Amniotic stem cell (primary cell): ENCODE measurements at places on chromosomes 6 and 20.
A peak's percentile ranks its signal among the peaks of the same experiment; 100 is the strongest.

DNA sequence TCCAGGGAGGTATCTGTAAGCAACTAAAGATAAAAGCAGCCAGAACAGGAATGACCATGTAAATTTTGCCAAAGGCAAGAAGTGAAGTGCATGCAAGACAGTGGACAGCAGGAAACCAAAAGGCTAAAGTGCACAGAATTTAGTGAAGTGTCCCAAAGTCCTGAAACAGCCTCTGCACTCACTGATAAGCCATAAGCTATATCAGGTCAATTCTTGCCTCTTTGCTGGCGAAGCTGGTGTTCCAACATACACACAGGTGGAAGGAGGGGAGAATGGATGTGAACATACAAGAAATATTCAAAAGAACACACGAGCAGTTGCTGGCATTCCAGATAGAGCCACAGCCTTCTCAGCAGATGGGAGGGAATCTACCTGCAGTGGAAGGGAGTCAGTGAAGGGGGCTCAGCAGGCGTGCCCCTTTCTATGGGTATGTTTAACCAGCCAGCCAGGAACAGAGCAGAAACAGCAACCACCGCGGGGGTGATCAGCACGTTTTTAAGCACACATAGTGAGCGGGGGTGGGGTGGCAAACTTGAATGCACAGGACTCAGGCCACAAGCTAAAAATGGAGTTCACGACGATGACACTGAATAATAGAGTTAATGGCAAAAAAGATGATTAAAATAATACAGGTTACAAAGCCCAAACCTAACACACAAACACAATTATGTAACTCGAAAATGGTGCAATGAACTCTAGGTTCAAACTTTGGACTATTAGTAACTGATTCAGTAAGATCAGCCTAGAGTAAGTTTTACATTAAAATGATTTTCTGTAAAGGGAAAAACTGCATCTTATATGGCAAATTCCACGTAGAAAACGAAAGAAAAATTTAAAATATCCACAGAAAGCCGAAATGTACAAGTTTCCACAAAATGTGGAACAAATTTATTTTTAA lies 1.2 kb downstream of the ECI2 start:
- no peak for DNase-seq

DNA sequence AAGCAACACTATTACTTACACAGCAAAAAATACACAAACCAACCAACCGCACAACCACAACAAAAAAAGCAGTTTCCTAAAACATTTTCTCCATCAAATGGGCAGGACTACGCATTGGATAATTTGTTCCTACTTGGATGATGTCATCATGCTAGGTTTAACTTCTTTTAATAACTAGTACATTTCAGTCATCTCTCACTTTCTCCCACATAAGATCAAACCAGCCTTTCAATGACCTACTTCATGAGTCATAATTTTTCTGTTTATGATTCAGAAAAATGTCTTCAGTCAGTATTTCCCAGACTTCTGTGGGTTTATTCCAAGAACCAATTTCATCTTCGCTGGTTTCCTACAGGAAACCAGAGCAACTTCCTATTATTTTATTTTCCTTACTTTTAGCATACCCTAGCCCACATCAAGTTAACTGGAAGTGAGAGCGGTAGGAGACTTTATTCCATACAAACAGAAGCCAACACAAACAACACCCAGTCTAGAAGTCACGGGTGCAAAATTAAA lies 134.2 kb downstream of the GMDS start:
- DNase-seq: no peak

- DNase-seq: no peak
Measured at GRCh38 chr6:3573670-3574069, 116.8 kb upstream of the SLC22A23 start.

DNA sequence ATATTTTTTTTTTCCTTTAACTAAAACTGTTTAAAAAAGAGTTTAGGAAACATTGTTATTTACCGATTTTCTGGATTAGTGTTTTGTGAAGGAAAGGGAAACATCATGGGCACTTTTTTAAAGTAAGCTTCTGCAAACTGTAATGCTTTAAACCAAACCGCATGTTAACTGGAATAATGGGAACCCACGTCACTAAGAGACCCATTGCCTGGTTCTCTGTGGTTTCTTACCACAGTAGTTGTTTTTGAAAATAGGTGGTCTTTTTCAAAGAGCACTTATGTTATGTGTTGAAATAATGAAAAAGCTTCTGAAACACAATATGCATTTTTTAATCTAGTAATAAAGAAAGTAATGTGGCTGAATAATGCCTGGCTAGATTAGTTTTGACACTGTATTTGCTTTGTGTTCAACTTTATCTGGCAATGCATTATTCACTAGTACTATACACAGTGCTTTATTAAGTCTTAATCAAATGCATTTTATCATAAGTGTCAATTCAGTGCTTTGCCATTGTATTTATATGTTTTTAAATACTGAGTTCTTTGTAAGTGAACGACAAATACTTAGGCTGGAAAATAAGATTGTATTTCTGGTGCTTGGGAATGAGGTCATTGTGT lies 754.1 kb upstream of the FLRT3 start:
- no peak for DNase-seq

DNA sequence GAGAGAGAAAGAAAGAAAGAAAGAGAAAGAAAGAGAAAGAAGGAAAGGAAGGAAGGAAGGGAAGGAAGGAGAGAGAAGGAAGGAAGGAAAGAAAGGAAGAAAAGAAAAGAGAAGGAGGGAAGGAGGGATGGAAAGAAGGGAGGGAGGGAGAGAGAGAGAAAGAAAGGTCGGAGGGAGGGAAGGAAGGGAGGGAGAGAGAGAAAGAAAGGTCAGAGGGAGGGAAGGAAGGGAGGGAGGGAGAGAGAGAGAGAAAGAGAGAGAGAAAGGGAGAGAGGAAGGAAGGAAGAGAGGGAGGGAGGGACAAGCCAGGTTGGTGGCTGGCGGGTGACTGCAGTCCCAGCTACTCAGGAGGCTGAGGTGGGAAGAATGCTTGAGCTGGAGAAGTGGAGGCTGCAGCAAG lies 27.3 kb upstream of the ZNF184 start:
- no peak for DNase-seq

GRCh38 chr20:5636841-5637240 lies 113.4 kb upstream of the SHLD1 start:
- DNase-seq: no peak

DNA sequence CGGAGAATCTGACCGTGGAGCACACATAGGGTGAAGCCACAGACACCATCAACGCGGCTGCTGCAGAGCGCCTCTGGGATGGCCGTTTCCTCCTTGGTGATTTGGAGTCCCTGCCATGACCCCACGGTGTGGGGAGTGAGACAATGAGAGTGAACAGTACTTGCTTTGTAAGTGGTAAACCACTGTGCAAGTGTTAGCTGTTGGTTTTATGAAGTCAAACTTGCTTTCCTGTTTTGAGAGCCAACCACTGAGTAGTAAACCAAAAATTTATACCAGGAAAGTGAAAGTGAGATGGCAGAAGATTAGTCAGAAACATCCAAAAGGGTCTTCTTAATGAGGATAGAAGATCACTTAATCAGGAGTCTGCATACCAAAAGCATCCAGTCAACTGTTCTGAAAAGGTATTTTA lies 160.7 kb downstream of the FOXC1 start:
- no peak for DNase-seq

DNA sequence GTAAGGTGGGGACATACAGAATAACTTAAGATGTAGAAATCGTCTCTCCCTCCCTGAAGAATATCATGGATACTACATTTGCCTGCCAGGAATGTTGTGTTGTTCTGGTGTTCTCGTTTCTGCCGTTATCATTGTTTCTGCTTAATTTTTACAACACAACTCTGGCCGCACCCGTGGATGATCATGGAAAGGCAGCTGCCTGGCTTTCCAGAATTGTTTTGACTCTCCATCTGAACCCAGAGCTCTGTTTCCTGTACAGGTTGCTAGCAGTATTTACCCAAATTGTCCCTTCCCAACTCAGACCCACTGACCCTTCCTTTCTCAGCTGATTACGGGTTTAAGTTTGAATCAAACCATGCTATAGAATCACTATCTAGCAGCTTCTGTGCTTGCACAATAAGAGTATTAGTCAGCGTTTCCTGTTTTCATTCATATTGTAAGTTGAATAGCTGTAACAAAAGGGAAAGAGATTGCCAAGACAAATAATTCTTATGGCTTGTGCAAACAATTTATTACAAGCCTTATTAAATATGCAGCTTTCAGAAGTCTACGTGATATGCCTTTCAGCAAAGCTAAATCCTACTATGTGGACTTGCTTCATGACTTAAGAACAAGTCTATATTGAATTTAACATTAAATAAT lies 139.0 kb downstream of the MTHFD1L start:
- peak; percentile 81 for DNase-seq

GRCh38 chr6:66226109-66226508 lies 519.1 kb upstream of the EYS start:
- DNase-seq: no peak

DNA sequence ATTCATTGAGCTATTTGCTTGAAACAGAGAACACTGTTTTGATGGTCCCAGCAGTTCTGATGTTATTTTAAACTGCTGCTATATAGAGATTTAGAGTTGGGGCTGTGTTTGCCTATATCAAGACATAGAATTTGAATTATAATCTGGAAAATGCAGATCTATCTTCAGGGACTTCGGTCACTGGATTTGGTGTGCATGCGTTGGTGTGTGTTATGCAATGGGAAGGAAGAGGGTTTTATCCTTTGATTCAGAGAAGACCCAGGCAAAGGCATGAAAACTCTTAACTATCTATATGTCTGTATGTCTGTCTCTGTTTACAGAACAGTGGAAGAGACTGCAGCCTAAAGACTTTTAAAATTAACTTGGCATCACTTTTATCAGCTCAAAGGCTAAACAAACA lies 2.0 kb downstream of the ADGRB3 start:
- DNase-seq: no peak

GRCh38 chr6:116003668-116004067 lies 57.0 kb downstream of the FRK start:
- DNase-seq: no peak

DNA sequence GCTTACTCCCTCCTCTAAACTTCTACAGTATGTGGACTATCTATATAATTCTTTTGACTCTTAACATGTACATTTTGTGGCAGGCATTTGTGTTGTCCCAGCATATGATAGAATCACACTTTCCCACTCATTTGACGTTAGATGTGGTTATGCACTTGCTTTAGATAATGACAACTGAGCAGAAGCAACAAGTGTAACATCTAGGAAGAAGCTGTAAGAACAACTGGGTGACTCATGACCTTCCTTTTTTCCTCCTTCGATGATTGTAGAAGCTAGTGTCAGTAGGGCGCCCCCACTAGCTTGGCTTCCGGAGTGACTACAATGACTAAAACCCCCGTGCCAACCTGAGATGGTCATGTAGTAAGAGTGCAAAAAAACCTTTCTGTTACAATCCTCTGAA lies 74.6 kb upstream of the CEP85L start:
- DNase-seq: no peak

DNA sequence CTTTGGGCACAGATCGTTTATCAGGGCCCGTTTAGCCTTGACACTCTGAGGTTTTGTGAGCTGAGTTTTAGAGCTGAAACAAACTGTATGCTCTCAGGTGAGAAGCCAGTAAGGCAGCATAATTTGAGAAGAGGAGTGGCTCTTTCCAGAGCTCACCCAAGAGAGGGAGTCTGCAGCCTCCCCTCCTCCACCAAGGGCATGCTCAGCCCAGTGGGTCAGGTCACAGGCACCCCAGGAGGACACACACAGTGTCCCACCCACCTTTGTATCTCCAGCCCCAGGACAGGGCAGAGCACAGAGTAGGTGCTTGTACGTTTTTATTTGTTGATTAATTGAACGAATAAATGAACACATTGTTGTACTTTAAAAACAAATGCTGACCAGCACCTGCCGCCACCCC lies 3.4 kb downstream of the TSPO2 start:
- DNase-seq: no peak

GRCh38 chr20:41072915-41073314 lies 44.3 kb downstream of the TOP1 start:
- no peak for DNase-seq

- no peak for DNase-seq
Measured at GRCh38 chr20:18567739-18568091, 483 bp downstream of the SMIM26 start.

- no peak for DNase-seq
Measured at GRCh38 chr6:43904311-43905123, 134.5 kb downstream of the VEGFA start.

DNA sequence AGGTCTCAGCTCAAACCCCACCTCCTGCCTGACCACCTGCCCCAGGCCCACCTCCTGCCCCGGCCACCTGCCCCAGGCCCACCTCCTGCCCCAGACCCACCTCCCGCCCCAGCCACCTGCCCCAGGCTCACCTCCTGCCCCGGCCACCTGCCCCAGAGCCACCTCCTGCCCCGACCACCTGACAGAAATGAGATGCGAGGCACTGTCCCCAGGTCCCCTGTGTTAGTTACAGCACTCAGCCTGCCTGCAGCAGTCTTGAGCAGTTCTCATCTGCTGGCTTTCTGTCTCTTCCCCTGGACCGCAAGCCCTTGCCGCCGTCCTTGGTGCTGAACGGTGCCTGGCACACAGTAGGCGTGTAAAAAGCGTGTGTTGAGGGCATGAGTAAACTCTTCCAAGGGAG lies 79.5 kb downstream of the CDH4 start:
- no peak for DNase-seq

DNA sequence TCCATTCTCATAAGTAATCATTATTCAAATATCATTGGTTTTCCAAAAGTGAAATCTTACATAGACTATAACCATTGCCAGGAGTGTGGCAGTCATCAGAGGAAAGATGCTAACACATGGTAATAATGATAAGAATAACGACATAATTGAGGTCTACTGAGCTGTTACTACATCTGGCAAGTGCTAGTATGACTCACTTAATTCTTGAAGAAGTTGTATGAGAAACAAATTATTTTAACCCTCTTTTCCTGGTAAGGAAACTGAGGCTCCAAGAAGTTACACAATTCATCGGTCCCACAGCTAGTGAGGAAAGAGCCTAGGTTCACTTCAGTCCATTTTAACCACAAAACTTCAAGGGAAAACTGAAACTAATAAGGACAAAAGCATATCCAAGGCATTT lies 335.6 kb upstream of the BTBD3 start:
- no peak for DNase-seq

GRCh38 chr20:61761453-61762166 lies 304.1 kb downstream of the TAF4 start:
- no peak for DNase-seq

DNA sequence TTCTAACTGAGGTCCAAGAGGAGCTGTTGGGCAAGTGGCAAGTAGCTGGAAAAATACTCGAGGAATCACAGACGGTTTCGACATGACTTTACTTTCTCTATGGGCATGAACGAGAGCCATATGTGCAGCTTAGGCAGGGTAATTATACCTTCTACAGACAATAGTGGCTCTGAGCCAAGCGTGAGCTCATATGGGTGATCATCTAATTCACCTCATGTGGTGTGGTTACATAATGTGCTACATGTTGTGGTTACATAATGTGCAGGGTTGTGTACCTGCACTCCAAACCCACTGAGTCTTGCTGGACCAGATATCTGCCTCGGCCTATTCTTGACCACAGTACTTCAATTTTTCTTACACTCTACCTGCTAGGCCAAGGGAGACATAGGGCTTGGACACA lies 771.7 kb upstream of the EYS start:
- DNase-seq: no peak

- DNase-seq: peak; percentile 22
Measured at GRCh38 chr6:139402876-139403386, 28.5 kb upstream of the CITED2 start.

- no peak for DNase-seq
Measured at GRCh38 chr20:57943291-57943690, 233.5 kb upstream of the PMEPA1 start.

- DNase-seq: no peak
Measured at GRCh38 chr6:108796875-108797274, 51.3 kb upstream of the ARMC2 start.

- DNase-seq: no peak
Measured at GRCh38 chr20:26208296-26209091, 511.8 kb upstream of the ZNF337 start.
